ENCODE measurements at places on chromosomes 13 and 19. TPM values are rescaled to one million over a fixed set of nuclear protein-coding genes. Genes with fewer than 3 reads are reported as not detected.

GRCh38 chr13:39105110-39105509 is 66.9 kb downstream of the NHLRC3 start:
- peaks cover 43% of the 10 kb centered on the region for H3K27me3 ChIP-seq
- no peaks in the 10 kb centered on the region for H3K4me1 ChIP-seq
- no peaks in the 10 kb centered on the region for H3K36me3 ChIP-seq
- no peak for DNase-seq
- H3K4me3 ChIP-seq = no peak overlapping the region
- H3K27ac ChIP-seq = no peak overlapping the region

DNA sequence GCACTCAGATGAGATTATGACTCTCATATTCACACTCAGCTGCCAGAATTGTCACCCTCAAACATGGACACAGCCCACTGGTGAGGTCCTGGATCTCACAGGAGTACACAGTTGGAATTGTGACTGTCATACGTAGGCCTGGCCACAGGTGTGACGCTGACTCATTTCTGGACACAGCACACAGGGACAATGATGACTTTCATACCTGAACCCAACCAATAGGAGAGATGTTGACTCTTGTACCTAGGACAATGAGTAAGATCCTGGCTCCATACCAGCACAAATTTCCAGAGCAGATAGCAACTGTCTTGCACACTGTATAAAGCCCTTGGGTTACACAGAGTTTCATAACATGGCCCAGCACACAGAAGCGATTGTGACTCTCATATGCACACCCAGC is 46.4 kb downstream of the ZNF85 start:
- no peaks in the 10 kb centered on the region for H3K4me1 ChIP-seq
- H3K36me3 ChIP-seq = no peaks in the 10 kb centered on the region
- DNase-seq = no peak
- no peak overlapping the region for H3K4me3 ChIP-seq
- no peak overlapping the region for H3K27ac ChIP-seq
- no peaks in the 10 kb centered on the region for H3K27me3 ChIP-seq

DNA sequence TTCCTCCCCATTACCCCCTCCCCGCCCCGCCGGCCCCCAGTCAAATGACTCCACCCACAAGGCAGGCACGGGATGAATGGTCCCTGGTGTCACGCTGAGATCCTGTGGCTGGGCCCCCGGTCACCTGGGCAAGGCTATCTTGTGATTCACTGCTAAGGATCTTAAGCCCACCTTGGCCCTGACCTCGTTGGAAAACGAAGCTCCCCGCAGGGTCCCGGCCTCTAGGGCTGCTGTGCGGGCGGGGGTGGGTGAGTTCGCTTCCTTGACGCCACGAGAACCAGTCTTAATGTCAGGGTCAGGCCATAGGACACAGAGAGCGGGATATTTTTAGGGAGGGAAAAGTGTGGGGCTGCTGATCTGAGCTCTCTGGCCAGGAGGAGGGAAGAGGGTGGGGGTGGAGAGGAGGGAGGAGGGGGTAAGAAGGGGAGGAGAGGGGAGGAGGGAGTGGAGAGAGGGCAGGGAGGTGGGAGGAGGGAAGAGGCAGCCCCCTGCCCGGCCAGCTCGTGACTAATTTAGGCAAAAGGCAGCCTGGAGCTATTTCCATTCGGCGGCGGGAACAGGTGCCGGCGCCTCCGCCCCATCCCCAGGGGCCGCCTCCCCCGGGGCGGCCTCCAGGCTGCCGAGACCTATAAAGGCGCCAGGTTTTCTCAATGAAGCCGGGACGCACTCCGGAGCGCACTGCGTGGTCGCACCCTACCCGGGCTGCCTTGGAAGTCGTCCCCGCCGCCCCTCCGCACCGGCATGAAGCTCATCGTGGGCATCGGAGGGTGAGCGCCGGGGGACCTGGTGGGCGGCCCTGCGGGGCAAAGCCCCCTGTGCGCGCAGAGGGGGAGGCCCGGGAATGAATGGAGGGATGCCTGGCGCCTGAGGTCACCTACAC is at the start of gene NMRK2:
NMRK2 (plus strand) TSS at position 139 of the 880 bp plus-strand sequence; CDS start at position 742, 603 bp downstream.
- H3K4me3 ChIP-seq = peak within 1 kb of the TSS; percentile 22
- no peaks in the 10 kb centered on the region for H3K36me3 ChIP-seq
- DNase-seq = peak; percentile 31
- peaks cover 5% of the 10 kb centered on the region for H3K27me3 ChIP-seq

DNA sequence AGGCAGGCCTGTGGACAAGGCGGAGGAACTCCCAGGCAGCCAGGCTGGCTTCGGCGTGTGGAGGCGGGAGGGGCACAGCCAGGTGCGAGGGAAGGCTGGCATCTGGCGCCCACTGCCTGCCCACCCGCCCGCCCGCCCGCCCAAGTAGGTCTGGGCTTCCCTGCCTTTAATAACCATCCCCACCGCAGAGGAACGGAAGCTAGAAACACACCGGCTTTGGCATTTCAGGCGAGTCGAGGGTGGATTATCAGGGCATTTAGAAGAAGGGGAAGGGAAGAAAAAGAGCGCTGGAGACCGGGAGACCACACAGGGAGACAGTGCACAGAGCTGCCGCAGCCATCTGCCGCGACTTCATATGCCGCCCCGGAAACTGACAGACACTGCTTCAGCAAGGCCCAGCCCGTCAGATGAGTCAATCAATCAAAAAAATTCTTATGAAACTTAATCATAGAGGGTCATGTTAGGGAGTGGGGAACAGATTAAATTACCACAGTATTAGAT is 199.7 kb downstream of the TSHZ3 start:
- no peaks in the 10 kb centered on the region for H3K36me3 ChIP-seq
- H3K4me3 ChIP-seq = no peak overlapping the region
- no peak for DNase-seq
- no peaks in the 10 kb centered on the region for H3K27me3 ChIP-seq
- no peaks in the 10 kb centered on the region for H3K4me1 ChIP-seq
- no peak overlapping the region for H3K27ac ChIP-seq

GRCh38 chr19:31659897-31660210 is 310.6 kb upstream of the TSHZ3 start:
- no peak overlapping the region for H3K27ac ChIP-seq
- DNase-seq = no peak
- no peak overlapping the region for H3K4me3 ChIP-seq
- no peaks in the 10 kb centered on the region for H3K36me3 ChIP-seq

- H3K36me3 ChIP-seq = no peaks in the 10 kb centered on the region
- no peak for DNase-seq
- H3K4me1 ChIP-seq = peaks cover 7% of the 10 kb centered on the region
- no peak overlapping the region for H3K27ac ChIP-seq
Observed at GRCh38 chr19:54252845-54253244, 4.2 kb downstream of the LILRB5 start.

GRCh38 chr13:110925023-110925612 is 10.2 kb upstream of the ANKRD10 start:
- H3K27me3 ChIP-seq = peaks cover 83% of the 10 kb centered on the region
- H3K4me3 ChIP-seq = no peak overlapping the region
- H3K4me1 ChIP-seq = peaks cover 17% of the 10 kb centered on the region
- no peaks in the 10 kb centered on the region for H3K36me3 ChIP-seq

- no peak for DNase-seq
- no peaks in the 10 kb centered on the region for H3K4me1 ChIP-seq
- H3K36me3 ChIP-seq = no peaks in the 10 kb centered on the region
- peaks cover 18% of the 10 kb centered on the region for H3K27me3 ChIP-seq
Observed at GRCh38 chr13:39362652-39363381, 240.2 kb downstream of the LHFPL6 start.

DNA sequence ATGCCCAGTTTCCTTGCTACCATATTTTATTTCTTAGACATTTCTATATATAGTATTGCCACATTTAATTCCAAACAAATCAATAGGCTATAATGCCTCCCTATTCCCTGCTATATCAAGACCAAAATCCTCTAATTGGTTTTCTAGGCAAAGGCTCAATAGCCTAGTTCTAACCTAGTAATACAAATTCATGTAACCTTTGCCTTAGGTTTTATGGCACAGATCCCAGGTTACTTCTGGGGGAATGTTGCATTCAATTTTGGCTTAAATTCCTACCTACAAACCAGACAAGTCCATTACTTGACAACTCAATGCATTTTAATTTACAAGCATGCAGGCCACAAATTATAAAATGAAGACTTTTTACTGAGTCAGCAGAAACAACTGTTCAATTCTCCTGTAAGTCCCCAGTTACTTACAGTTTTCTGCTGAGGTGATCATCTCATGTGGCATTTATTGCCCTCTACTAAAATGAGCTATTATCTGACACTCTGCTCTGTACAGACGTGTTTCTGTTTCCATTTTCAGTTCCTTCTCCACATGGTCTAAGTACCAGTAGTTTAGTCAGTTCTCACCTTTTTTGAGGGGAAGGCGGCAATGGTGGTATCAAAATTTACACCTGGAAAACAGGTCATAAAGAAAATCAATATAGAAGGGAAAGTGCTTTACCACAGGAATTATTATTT is 11.7 kb downstream of the KCNRG start:
- no peak for DNase-seq
- H3K27me3 ChIP-seq = no peaks in the 10 kb centered on the region
- H3K36me3 ChIP-seq = peaks cover 1% of the 10 kb centered on the region
- H3K27ac ChIP-seq = peak overlapping the region; percentile 68
- H3K4me3 ChIP-seq = no peak overlapping the region
- no peaks in the 10 kb centered on the region for H3K4me1 ChIP-seq

- peak overlapping the region; percentile 25 for H3K4me3 ChIP-seq
- no peaks in the 10 kb centered on the region for H3K27me3 ChIP-seq
- peaks cover 58% of the 10 kb centered on the region for H3K4me1 ChIP-seq
- no peak for DNase-seq
Observed at GRCh38 chr19:40723661-40724254, 6.8 kb downstream of the ITPKC start.

GRCh38 chr13:112953591-112954487 is 15.2 kb upstream of the MCF2L start:
- H3K27ac ChIP-seq = no peak overlapping the region
- no peaks in the 10 kb centered on the region for H3K4me1 ChIP-seq
- DNase-seq = no peak

DNA sequence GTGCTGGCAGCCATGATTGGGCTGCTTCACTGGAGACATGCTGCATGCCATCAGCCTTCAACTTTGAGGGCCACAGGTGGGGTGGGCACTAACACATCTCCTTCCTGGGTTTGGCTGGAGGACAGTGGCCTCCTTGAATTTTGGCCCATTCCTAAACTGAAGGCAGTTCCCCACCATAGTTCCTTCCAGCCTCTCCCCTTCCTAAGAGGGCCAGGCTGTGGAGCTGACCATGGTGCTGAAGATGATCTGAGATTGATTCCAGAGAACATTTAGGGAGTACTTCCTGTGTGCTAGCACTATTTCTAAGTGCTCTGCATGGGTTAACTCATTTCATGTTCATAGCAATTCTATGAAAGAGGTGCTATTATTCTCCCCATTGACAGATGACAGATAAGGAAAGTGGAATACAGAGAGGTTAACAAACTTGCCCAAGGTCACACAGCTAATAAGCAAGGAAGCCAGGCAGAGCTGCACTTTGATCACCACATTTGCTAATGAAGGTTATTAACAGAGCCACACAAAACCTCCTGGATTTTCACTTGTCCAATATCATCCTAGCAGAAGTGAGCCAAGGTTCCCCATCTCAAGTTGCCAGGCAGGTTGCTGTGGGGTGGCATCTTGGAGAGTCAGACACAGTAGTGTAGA is 175.3 kb downstream of the ZIC5 start:
- H3K4me3 ChIP-seq = no peak overlapping the region
- no peaks in the 10 kb centered on the region for H3K27me3 ChIP-seq
- no peaks in the 10 kb centered on the region for H3K4me1 ChIP-seq
- no peaks in the 10 kb centered on the region for H3K36me3 ChIP-seq

- H3K27me3 ChIP-seq = peaks cover 17% of the 10 kb centered on the region
- no peak overlapping the region for H3K27ac ChIP-seq
Observed at GRCh38 chr13:46526100-46526735, 26.8 kb upstream of the LRCH1 start.

DNA sequence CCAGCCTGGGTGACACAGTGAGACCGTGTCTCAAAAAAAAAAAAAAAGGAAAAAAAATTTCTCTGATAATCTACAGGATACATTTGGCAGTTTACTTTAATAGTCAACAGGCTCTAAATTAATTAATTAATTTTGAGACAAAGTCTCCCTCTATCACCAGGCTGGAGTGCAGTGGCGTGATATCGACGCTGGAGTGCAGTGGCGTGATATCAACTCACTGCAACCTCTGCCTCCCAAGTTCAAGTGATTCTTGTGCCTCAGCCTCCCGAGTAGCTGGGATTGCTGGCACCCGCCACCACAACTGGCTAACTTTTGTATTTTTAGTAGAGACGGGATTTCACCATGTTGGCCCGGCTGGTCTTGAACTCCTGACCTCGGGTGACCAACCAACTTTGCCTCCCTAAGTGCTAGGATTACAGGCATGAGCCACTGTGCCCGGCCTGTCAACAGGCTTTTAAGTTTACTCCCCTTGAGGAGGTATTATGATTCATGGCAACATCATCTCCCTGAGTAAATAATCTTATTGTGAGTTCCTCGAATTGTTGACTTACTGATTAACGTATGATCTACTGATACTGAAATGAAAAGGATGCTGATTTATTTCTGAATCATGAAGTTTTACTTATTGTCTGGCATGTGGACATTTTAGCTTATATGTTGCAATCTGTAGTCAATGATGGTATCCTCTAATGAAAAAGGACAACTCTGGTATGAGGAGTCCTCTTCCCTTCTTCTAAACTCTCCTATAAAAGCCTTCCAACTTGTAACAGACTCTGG is 21.3 kb upstream of the MTRF1 start:
- peaks cover 8% of the 10 kb centered on the region for H3K36me3 ChIP-seq
- no peak overlapping the region for H3K4me3 ChIP-seq
- peak; percentile 2 for DNase-seq
- H3K4me1 ChIP-seq = peaks cover 42% of the 10 kb centered on the region
- no peaks in the 10 kb centered on the region for H3K27me3 ChIP-seq

DNA sequence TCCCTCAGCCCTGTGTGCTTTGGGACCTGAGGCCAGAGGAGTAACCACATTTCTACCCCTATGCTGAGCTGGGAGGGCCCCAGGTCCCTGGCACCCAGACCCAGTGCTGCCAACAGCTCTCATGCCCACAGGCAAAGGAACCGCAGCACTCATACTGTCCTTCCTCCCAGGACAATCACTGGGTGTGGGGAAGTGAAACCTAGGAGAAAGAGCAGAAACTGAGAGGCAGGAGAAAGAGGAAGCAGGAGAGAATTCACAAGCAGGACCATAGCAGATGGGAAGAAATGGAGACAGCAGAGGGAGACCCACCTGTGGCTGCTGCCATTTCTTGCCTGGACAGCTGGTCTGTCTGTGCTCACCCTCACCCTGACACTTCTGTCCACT is 18.9 kb downstream of the CCDC97 start:
- H3K36me3 ChIP-seq = peaks cover 15% of the 10 kb centered on the region
- H3K27ac ChIP-seq = no peak overlapping the region
- H3K27me3 ChIP-seq = no peaks in the 10 kb centered on the region
- peak overlapping the region; percentile 81 for H3K4me3 ChIP-seq
- DNase-seq = no peak
- peaks cover 68% of the 10 kb centered on the region for H3K4me1 ChIP-seq

- peak overlapping the region; percentile 27 for H3K27ac ChIP-seq
- H3K27me3 ChIP-seq = no peaks in the 10 kb centered on the region
- H3K4me3 ChIP-seq = no peak overlapping the region
- H3K36me3 ChIP-seq = peaks cover 6% of the 10 kb centered on the region
Observed at GRCh38 chr19:2043961-2044708, 6.9 kb downstream of the MKNK2 start.

GRCh38 chr19:53294786-53295441 is 27.4 kb upstream of the VN1R4 start:
- H3K4me3 ChIP-seq = no peak overlapping the region
- no peak overlapping the region for H3K27ac ChIP-seq
- no peak for DNase-seq
- no peaks in the 10 kb centered on the region for H3K27me3 ChIP-seq

ZGLP1 gene
- total RNA-seq = 5.9 TPM

EXOC3L2 gene
- not detected for total RNA-seq

FUT2 gene
- total RNA-seq = not detected

KLK14 gene
- 1.2 TPM for total RNA-seq

ZNF841 gene
- total RNA-seq = 18.4 TPM

AKT2 gene
- total RNA-seq = 190 TPM

STXBP2 gene
- 132 TPM for total RNA-seq

ZNF99 gene
- total RNA-seq = not detected

LYL1 gene
- 4.8 TPM for total RNA-seq

FSD1 gene
- total RNA-seq = 17.1 TPM

All from activated T-cell treated with anti-CD3 and anti-CD28 coated beads, Interleukin-2, amount 50 U/mL, for 72 hours (primary cell).